DMS 273 treated with DMSO at 0.1 percent for 48 hours (cell line): ENCODE measurements at places on chromosomes 4 and X.

DNA sequence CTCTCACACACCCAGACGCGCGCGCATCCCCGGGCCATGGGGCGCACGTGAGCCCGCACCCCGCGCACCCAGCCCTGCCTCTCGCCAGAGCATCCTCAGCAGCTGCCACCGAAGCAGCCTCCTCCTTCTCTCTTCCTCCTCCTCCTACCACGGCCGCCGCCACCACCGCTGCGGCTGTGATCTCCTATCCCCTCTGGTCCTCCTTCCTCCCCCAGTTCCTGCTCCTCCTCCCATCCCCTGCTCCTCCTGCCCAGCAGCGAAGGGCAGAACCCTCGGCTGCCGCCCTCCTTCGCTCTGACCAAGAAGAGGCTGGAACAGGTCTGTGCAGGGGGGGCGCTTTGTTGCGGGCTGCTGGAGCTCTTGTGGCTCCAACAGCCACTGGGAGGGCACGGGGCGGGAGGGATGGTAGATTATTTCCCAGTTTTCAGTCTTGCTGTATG, 148.7 kb upstream of the CHRDL1 start:
- no peak for DNase-seq

DNA sequence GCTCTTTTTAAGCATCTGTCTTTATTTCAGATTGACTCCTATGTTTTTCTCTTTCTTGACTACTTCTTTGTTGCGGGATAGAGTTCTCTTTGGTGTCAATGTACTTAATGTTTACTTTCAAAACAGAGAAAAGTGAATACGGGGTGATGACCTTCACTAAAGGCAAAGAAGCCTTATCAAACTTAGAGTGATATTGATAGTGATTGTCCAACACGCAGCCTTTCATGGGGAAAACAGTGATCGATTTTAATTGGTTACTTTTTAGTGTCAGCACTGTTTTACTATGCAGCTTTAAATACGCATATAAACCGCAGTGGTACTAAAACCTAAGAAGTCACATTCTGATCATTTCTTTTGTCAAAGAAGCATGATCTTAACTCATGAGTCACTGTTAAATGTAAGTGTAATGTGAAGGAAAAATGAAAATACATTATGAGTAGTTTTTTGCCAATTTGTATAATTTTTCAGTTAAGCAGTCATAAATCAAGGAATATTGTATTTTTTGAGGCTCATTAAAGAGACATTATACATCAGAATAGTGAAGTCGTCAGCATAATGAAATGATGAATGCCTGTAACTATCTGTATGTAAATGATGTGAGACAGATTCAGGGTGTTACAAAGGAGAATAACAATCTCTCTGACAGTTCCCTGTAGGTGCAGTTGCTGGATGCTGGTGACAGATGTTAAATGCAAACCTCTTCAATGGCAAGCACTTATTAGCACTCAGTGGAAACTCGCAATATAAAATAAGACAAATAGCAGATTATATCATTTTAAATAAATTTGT, 2082.8 kb upstream of the TENM3 start:
- DNase-seq, result no peak

DNA sequence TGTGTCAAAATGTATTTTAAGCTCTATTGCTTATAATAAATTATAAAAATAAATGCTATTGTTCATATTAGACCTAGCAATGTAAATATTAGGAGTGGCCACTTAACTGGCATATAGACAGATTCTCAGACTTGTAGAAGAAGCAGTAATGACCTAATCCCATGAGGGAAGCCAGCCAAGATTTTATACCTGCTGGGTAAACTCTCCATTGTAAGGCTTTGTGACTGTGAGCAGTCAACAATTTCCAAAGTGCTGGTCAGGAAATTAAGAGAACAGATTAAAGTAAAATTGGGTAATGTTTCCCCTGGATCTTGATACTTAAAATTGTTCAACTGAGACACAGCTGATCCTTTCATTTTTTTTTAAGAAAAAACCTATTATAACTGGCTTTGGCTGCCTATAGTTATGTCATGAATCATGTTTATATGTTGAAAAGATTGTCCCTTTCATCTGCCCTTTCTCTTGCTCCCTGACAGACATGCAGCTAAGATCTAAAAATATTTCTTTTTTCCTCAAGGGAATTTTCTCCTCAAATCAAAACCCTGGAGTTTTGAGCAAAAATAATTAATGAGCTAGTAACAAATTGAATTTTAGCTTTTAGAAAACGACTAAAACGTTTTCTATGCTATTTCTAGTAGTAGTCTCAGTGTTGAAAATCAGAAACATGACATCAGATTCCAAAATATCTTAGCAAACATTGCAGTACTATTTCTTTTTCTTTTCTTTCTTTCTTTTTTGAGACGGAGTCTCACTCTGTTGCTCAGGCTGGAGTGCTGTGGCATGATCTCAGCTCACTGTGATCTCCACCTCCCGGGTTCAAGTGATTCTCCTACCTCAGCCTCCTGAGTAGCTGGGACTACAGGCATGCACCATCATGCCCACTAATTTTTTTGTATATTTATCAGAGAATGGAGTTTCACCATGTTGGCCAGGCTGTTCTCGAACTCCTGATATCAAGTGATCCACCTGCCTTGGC, 77.9 kb downstream of the ADGRL3 start:
- DNase-seq, result no peak

- no peak for DNase-seq
Measured at GRCh38 chrX:11480626-11481025, 185.1 kb downstream of the ARHGAP6 start.

DNA sequence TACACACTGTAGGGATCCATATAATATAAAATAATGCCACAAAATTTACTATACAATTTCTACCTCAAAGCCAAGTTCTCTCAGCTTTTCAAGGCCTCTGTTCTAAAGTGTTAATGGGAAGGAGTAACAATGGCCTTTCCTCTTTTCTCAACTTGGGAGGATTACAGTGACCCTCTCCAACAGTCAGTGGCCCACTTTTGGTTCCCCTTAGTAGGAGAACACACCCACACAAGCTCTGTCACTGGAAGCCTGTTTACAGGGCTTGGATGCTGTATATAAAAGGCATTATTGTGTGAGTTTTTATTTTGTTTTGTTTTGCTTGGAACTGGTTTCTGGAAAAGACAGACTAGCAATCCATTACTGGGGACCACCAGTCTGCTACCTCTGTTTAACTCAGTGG, 1.8 kb downstream of the ARHGEF6 start:
- DNase-seq, result no peak

DNA sequence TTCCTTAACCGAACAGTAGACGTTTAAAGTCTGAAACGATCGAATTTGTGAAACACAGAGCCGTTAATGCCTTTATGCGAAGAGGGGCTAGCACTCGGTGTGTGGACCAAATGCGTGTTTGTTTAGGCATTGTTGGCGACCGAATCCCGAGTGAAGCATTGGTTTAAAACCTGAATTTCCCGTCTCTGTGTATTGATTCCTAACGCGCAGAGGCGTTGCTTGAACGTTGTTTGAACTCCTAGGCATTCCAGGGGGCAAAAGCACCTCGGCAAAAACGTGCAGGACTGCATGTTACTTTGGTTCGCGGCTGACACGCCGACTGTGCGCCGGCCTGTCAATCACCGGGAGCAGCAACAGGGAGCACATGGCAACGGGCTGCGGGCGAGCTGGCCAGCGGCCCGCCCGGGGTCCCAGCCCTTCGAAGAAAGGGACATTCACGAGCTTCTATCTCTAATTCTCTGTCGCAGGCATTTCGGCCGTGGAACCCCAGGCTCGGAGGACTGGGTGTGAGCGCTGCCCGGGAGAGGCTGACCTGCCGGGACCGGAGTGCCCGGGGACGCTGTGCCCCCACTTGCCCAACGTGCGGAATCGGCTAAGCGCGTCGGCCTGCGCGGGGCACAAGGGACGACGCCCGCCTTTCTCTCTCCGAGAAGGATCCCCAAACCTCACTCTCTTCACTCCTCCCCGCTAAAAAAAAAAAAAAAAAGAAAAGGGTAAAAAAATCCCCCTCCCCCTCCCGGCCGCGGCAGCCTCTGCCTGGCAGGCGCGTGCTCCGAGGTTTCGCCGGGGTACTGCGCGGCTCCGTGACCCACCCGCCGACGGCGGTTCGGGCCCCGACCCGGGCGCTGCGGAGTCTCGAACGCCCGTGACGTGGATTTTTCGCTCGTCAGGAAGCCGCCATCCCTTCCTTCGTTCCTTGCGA, 810 bp downstream of the SPRY1 start:
- peak; percentile 49 for DNase-seq

GRCh38 chrX:131330735-131331134, 41.6 kb upstream of the IGSF1 start:
- DNase-seq, result no peak

GRCh38 chr4:152417673-152418072, 118.2 kb downstream of the FBXW7 start:
- DNase-seq, result no peak

GRCh38 chr4:161601011-161601410, 562.8 kb downstream of the FSTL5 start:
- DNase-seq, result no peak

DNA sequence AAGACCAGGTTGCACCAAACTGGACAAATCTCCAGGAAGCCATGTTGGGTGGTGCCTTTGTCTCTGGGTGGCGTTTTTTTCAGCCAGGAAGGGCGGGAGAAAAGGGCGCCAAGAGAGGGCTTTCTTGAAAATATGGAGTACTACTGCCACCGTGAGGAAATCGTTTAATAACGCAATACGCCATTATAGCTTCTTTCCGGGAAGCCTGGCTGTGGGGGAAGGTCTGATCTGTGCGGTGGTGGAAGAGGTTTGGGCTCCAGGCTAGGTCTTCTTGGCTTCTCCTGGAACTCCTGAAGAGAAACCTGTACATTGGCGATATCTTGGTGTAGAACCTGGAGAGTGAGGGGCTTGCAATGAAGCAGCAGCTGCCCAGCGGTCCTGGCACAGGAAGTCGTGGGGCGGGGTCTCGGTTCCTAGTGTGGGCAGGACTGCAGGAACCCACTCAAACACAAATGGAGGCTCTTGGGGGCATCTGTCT, 202.7 kb downstream of the OR13H1 start:
- peak; percentile 84 for DNase-seq
